Heart right ventricle (tissue), 16 donors: ENCODE measurements at places on chromosomes 2 and 18. TPM values are rescaled to one million over a fixed set of nuclear protein-coding genes. Genes with fewer than 3 reads are reported as not detected.
A peak's percentile ranks its signal among the peaks of the same experiment; 100 is the strongest.

DNA sequence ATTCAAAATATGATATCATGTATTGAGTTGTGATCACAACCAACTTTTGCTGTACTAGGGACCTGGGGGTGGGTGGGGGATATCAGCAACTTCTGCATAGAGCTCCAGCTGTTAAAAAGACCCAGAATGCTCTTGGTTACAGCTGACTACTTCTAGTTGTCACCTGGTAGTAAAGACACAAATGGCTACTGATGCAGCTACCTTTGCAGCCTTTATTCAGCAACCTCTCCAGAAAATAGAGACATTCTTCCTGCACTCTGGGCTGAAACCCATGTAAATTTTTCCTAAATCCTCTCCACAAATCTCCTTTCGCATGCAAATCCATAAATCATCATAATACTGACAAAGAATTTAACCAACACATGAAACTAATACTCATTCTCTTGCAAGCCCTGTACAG is 238.3 kb downstream of the TCF4 start:
- DNase-seq, result no peak

DNA sequence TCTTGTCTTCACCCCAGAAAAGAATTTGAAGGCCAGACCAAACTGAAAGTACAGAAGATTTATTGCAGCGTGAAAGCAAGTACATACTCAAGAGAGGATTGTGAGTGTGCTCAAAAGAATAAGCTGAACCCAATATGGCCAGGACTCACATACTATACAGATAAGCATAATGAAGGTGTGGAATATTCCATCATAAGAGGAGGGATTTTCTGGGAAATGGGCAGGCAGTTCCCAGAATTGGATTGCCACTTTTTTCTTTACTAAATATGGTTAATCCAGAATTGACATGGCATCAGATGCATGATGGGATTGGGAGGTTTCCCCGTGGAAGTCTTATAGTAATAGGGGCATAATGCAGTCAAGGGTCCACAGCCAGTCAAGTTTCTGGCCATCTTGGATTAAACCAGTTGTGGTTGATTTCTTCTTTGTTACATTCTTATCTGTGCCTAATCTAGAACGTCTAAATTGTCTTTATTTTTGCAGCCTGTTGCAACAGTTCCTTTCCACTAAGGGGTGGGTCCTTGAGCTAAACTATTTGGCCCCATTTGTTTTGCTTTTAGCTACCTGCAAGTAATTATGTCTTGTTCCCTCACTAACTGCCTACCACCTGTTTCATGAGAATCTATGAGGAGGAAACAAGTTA is 9.0 kb downstream of the SP140L start:
- no peak for DNase-seq

GRCh38 chr2:43170405-43171105 is 55.9 kb downstream of the ZFP36L2 start:
- no peak for DNase-seq

DNA sequence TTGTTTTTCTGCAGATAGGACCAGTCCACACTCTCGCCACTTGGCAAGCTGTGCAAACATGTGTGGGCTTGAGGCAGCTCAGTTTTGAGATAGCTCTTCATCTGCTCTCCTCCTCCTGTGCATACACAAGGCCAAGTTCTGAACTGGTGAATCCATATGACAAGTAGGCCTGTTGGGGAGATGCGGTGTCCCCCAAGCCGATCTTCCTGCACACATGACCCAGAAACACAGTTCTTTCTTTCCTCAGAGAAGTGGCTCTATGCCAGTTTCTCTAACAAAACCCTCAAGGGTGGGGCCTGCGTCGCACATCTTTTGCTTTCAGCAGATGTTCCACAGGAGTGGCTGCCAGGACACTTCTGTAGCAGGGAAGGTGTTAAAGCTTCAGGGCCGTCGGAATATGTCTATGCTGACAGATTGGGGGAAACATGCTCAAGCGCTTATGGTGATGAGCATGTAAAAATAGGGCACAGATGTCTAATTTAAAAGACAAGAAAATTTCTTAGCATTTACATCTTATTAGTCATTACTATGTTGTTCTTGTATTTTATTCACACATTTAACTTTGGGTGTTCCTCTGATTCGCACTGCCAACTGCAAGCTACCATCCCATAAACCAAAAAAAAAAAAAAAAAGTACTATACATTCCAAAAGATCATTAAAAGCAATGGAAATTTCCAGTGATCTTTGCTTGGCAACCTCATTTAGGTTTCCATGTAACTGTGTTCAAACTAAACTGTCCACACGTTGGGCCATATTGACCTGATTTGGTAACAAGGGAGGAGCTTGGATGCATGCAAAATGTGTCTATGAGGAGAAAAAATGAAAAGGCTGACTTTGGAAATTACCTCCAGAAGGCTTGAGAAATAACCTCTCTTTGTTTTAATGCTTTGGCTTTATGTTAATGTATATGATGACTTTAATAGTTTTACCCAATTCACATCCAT is 1055.5 kb upstream of the KLHL29 start:
- DNase-seq, result peak; percentile 4

- DNase-seq, result no peak
Observed at GRCh38 chr2:41510108-41510507, 537.7 kb upstream of the PKDCC start.

DNA sequence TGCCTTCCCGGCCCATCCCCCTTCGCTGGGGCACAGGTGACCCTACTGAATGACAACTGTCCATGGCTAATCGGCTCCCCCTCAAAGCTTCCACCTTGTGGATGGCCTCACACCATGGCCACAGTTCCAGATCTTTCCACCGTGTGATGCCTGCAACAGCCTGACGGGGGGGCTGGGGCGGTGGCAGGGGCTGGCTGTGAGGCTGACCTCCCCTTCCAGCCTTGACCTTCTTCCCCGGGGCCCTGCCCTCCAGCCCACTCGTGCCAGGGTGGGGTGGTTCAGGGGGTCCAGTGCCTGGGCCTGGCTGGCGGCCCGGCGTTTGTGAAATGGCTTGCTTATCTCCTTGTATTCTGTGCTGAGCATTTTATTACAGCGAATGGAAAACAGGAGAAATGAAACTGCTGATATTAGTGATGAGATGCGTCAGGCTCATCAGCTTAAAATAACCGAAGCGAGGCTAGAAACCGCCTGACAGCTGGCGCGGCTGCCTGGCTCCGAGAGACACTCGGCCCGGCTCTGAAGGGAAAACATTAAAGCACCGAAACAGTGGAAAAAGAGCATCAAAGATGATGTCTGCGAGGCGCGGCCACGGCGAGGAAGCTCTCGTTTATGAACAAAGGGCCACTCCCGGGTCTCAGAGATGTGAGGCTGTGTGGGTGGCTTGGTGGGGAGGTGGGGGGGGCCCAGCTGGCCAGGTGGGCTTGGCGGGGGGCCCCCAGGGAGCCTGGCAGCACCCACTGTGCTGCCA is 916 bp upstream of the PDCD1 start:
- DNase-seq, result peak; percentile 73

- DNase-seq, result peak; percentile 19
Observed at GRCh38 chr2:133077269-133077822, 407.3 kb upstream of the LYPD1 start.

The ZNF512 gene
- polyA plus RNA-seq, result 10.2 TPM

GRCh38 chr2:10378189-10378588 is 69.9 kb downstream of the ODC1 start:
- DNase-seq, result no peak

The LIMS2 gene
- 148 TPM for polyA plus RNA-seq

The PHOSPHO2 gene
- polyA plus RNA-seq, result 1.4 TPM

DNA sequence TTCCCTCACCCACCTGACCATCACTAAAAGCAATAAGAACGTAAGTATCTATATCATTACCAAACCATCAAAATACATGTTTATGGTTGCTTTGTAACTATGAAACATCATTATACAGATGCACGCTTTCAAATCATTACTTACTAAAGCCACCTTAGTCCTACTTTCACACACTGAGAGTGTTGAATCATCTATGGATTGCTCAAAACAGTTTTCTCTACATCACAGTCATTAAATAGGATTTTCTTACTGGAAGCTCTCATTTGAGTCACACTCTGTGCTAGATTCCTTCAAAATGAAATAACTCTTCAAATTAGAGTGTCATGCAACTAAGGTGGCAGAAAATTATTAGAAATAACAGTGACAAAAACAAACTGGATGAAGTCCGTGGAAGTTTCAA is 878.4 kb downstream of the CPS1 start:
- DNase-seq, result no peak

DNA sequence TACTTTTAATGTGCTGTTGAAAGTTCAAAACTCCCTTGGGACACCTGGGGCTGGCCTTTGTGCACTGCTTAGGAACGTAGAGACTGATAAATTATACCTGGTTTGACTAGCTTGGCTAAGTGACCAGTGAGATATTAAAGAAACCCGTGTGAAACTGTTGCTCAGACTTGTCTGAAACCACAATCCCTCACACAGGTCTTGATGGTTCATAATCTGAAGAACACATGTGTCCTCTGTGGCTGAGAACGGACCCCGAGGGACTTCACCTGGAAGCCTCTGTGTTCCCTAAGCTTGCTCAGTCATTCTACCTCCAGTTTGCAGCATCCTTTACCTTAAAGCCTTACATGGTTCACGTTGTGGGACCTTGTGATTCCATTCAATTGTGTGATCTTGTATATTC is 218.8 kb downstream of the CBLN2 start:
- DNase-seq, result no peak

DNA sequence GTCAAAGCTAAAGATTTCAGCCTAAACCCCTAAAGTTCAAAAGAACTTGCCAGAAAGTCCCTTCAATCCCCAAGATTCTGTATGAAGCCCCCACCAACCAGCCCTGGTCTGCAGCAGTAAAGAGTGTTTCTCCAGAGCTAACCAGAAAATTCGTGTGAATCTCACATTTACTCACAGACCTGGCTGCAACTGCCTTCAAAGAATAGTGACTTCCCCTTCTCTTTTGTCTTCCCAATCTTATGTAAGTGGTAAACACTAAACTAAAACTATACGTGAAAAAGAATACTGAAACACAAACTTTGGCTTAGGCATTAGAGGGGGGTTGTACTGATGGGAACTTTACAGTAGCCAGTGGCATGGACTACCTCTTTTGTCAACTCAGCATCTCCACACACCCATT is 50.6 kb upstream of the SETBP1 start:
- DNase-seq, result no peak

The EMILIN1 gene
- 41.0 TPM for polyA plus RNA-seq

The CD226 gene
- polyA plus RNA-seq, result 0.22 TPM

- no peak for DNase-seq
Observed at GRCh38 chr2:203796248-203797010, 71.1 kb upstream of the CTLA4 start.

- DNase-seq, result no peak
Observed at GRCh38 chr2:50866626-50867025, 165.3 kb downstream of the NRXN1 start.

GRCh38 chr2:187224989-187225388 is 223.1 kb downstream of the CALCRL start:
- no peak for DNase-seq

GRCh38 chr2:74893332-74893731 is 59.4 kb downstream of the HK2 start:
- no peak for DNase-seq

- no peak for DNase-seq
Observed at GRCh38 chr2:35788543-35788942, 567.0 kb upstream of the CRIM1 start.

The DSC2 gene
- polyA plus RNA-seq, result 7.9 TPM

The MC2R gene
- not detected for polyA plus RNA-seq

The CREG2 gene
- not detected for polyA plus RNA-seq

GRCh38 chr2:157261199-157261782 is 3.8 kb downstream of the GALNT5 start:
- DNase-seq, result no peak

The SKOR2 gene
- not detected for polyA plus RNA-seq

GRCh38 chr2:31287654-31288053 is 53.7 kb downstream of the EHD3 start:
- no peak for DNase-seq

DNA sequence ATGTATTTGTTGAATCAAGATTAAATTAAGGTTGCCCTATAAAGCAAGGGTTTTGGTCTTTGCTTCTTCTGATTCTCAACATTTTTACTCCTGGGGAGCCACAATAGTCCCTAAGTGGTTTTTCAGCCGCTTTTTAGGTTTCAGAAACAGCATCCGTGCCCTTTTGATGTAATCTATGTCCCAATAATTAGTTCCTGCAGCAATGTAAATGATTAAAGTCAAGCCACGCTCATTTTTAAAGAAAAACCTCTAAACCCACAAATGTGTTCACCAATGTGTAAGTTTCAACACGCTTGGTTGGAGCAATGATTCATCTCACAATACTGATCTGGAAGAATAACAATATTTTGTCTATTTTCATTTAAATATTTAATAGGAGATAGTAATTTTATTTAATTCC is 5.6 kb downstream of the ARL4C start:
- DNase-seq, result no peak

DNA sequence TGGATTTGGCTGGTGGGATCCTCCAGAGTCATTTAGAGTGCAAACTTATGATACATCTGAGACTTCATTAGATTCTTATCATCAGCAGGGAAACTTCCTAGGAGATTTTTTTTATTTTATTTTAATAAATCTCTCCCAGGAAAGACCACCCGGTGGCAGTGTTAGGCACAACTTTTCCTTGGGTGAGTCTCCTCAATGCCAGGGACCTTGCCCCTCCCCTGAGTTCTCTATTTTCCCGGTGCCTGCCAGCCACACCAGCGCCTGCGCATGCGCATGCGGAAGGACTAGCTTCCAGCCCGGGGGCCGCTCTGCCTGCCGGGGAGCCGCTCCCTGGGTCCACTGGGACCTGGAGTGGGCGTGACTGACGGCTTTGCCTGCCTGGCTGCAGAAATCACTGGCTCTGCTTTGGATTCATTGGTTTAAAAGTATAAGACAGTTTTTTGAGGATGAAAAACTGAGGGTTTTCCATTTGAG is 86.6 kb downstream of the TMEM182 start:
- DNase-seq, result peak; percentile 87

DNA sequence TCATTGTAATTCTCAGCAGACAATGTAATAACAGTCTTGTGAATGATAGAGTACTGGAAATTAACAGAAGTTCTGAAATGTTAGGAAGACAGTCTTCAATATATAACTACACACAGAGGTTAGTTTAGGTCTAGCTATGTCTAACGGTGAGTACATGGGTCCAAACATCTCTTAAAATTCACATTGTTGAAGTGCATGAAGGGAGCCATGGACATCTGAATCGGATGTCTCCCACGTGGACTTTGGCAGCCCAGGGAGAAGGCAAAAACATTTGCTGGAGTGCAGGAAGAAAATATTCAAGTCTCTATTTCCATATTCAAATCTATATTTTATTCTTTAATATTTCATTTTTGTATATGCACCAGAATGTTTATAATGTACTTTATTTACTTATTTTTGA is 34.8 kb downstream of the CACNB4 start:
- no peak for DNase-seq

- DNase-seq, result no peak
Observed at GRCh38 chr2:170744248-170745002, 25.8 kb upstream of the ERICH2 start.

GRCh38 chr2:222950638-222951285 is 89.9 kb downstream of the ACSL3 start:
- DNase-seq, result no peak
